ENCODE measurements at places on chromosomes 12 and 14.
A peak's percentile ranks its signal among the peaks of the same experiment; 100 is the strongest.

DNA sequence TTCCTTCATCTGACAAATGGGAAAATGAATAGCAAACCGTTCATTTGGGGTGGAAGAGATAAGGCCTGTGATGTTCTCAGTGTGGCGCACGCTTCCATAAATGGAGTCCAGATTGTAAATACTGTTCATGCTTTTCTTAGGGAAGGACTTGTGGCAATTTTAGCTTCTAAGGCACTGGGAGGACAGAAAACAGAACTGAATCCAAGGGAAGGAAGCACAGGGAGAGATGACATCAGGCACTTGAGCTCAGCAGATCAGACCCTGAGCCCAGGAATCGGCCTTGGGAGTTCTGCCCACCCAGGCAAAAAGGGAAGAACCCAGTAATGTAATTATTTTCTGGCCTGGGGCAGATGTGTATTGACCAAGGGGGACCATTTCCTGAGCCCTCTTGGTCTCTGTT, 7.2 kb upstream of the SH2B3 start:
- DNase-seq = no peak

DNA sequence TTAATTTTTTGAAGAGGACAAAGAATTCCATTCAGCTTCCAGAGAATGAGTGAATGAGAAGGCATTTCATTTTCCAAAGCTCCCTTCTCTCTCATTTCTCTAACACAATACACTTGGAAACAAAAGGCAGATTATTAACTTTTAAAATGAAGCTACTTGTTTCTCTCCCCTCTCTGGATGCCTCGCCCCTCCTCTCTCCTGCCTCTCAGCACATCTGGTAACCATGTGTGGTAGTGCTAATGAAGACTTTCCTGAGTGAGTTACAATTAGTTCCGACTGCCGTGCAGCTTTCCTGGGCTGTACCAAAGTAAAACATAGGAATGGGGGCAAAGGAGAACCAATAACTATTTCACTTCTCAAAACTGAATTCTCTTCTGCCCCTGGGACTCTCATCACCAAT, 84.7 kb upstream of the SOX5 start:
- DNase-seq = no peak

GRCh38 chr12:21221072-21221471, 90.1 kb downstream of the SLCO1B1 start:
- no peak for DNase-seq

DNA sequence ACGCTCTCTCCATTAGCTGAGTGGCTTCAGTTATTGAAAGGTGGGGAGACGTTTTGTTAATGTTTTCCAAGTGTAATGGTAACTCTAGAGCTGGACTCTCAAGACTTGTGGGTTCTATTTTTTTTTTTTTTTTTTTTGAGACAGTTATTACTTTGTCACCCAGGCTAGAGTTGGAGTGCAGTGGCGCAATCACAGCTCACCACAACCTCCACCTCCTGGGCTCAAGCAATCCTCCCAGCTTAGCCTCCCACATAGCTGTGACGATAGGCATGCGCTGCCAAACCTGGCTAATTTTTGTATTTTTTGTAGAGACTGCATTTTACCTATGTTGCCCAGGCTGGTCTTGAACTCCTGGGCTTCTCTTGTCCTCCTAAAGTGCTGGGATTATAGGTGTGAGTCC, 26.2 kb downstream of the ATF1 start:
- DNase-seq = no peak

DNA sequence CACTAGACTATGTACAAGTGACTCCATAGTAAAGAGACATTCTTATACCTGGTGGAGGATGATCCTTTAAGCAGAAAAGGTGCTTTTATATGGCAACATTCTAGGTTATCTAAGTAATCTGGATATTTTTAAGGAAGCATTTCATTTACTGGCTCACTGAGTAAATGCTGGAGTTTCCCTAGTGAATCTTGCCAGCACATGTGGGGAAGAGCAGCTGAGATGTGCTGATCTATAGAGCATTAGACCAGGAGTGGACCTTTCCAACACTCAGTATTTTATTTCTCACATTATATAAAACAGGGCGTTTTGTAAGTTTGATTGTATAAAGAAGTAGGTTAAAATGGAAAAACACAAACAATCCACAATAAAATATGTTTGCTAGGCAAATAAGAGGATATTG, 478.5 kb downstream of the ATP23 start:
- DNase-seq = no peak

DNA sequence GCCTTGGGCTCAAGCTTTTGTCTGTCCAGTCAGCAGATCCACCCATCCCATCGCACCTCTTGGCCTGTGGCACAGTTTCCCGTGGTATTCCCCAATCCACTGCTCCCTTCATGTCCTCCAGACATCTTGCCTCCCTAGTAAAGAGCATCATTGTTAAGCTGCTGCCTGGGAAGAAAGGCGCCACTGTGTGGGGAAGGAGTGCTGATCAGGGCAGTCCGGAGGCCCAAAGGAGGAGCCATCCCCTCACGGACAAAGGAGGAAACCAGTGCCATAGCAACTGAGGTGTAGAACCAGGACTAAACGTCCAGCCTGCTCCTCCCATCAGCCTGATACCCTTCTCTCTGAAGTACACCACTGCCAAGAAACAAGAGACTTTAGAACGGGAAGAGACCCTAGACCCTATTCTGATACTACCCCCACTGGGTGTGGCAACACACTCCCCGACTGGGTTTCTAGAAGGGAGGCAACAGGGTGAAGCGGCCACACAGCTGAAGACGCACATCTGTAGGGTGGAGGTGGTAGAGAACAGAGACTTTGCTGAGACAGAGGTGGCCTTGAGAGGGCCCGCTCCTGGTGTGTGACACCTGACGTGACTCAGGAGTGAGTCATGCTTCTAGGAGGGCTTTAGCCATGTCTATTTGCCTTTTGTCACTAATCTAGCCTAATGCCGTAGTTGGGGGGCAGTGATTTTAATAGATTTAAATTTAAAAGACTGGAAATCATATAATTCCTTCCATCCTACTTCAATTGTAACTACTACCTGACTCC, 185.0 kb downstream of the DPF3 start:
- DNase-seq = no peak

- no peak for DNase-seq
Observed at GRCh38 chr14:85223667-85224066, 306.3 kb upstream of the FLRT2 start.

DNA sequence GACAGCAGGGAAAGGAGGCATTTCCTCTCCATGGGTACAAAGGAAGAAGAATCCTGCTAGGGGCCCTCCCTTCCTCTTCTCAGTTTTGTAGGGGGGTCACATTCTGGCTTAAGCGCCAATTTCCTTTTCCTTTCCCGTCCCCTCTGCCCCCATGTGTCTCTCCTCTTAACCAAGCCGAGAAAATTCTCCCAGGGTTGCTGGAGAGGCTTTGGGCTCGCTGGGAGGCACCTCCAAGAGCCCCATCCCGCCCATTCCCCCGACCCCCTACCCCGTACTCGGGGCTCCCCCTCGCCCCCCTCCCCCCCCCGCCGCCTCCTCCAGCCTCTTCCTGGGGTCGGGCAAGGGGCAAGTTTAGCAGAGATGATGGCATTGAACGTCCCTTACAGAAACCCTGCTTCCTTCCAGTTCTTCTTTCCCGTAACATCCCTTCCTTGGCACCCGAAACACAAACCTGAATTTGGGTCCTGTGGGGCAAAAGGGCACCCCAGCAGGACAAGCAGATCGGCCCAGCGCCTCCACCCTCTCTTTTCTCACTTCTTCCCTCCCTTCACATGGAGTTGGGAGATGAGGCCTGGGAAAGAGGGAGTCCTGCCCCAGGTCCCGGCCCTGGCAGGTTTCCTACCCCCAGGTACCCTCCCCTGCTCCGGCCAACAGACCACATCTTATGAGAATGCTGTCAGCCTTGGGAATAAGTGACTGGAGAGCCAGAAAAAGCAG, 13.7 kb downstream of the PLEKHG6 start:
- no peak for DNase-seq

- DNase-seq = no peak
Observed at GRCh38 chr12:32155041-32155440, 48.4 kb downstream of the BICD1 start.

DNA sequence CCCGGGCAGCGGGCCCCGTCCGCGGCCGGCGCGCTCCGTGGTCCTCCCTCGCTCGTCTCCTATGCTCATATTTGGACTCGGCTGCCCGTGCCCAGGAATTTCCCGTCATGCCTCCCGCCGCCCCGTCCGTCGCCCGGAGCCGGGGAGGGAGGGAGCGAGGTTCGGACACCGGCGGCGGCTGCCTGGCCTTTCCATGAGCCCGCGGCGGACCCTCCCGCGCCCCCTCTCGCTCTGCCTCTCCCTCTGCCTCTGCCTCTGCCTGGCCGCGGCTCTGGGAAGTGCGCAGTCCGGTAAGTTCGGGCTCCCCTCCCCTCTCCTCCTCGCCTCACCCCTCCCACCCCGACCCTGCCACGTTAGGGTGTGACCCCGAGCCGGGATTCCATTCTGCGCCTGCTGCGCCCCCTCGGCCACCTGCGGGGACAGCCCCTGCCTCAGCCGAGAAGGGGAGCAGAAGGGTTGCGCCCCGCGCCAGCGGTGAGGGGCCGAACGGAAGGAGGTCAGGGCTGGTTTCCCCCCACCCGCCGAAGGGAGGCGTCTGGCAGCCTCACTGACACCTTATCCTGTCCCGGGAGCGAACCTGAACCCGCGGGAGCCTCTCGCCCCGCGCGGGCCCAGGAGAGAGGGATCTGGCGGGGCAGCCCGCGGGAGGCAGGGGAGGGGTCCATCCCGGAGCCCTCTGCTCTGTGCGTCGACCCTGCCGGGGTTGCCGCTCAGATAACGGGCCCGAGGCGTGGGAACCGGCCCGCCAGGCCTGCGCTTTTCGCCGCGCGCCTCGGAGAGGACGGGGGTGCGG, at the start of gene MSRB3:
TSS of gene MSRB3 (plus strand) at position 108 of the 793 bp plus-strand sequence. CDS start 29,897 bp downstream, outside the sequence.
- peak; percentile 84 for DNase-seq

DNA sequence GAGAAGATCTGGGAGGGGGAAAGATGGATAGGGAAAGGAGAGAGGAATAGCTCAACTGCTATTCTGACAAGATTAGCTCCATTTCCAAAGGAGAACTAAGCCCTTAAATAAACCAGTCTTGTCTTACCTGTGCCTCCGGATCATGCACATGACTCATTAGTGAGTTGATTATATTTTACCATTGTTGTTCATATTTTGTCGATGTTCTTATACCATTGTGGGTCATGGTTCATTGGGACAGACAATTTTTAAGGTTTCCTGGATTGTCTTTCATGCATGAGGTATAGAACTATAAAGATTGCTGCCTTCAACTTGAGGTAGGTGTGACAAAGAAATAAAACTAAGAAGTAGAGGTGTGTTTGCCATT, 243.0 kb upstream of the ATP2B1 start:
- DNase-seq = no peak

DNA sequence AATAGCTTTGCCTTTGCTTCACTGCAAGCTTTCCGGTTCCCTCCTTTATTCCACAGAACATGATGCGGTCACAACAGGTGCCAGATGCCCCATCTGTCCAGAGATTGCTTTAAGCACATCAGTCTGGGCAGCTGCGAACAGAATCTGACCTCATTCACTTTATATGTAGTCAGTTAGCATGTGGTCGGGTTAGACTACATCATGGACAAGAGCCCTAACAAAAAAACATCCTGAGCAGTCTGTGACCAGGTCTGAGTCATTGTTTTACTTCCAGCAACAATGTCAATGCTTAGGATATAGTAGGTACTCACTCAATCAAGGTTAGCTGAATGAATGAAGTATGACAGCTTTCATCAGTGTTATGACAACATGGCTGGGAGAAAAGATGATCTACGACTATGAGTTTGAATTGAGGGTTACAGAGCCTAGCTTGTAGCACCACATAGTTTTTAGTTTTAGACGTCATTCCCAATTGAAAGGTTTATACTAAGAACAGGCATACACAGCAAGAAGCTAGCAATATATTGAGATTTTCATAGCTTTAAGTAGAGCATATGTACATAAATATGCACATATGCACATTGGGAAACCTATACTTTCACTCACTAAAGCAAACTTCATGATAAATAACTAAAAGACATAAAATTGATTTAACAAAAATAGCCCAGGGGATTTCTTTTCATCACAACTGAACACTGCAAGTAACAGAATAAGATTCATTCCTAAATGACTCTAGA, 64.2 kb upstream of the TMCC3 start:
- no peak for DNase-seq

DNA sequence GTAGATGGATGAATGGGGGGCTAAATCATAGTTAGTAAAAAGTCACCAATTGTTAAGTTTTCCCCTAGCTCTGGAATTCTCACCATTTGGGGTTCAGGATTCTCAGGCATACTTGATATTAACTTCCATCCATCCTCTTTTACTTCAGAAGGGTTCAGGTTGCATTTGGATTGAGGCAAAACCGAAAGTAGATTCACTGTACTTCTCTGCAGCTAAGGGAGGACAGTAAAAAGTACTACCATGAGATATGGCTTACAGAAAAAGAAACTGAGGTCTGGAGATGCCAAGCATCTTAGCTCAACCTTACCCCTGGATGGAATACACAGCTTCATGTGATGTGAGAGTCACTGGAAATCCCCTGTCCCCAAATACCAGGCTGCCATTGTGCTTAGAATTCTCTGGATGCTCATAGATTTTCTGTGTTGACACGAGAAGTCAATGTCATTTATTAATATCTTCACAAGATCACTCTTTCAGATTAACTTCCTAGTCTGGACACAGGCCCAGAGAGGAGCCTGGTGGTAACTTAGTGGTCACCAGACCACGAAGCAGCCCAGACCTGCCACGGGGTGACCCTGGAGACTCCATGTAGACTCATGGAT, 87.1 kb downstream of the SSPN start:
- no peak for DNase-seq

- peak; percentile 74 for DNase-seq
Observed at GRCh38 chr14:104436047-104436591, 143.4 kb upstream of the C14orf180 start.

- DNase-seq = no peak
Observed at GRCh38 chr12:66063916-66064315, 66.6 kb downstream of the LLPH start.

GRCh38 chr14:68943107-68943506, 36.0 kb downstream of the ACTN1 start:
- no peak for DNase-seq

DNA sequence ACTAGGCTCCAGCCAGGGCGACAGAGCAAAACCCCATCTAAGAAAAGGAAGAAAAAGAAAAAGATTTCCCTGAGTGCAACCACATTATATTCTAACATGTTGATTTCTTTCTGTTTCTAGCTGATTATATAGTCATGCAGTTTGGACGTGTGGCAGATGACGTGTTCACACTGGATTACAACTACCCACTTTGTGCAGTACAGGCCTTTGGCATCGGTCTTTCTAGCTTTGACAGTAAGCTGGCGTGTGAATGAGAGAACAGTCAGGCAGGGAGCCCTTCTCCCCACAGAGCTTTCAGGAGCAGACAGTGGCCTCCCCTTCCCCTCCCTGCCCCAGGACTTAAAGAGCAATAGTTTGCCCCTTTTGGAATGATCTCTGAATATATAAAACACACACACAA, 20.0 kb upstream of the TEAD4 start:
- DNase-seq = no peak

DNA sequence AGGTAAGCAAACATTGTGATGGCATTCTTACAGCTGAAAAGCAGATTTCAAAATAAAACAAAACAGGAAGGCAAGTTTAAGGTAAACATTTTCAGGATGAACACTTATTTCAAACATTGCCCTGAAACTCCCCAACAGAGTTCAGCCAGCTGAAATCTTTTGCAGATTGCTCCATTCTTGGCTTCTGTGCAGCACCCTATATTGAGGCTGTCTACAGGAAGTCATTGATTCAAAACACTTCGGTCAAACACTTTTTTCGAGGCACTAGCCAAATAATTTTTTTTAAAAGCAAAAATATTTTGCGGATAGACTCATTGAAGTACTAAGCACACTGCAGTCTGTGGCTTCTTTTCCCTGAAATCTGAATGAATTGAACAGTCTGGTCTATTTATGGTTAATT, 318.1 kb upstream of the PDE3A start:
- DNase-seq = no peak

- DNase-seq = no peak
Observed at GRCh38 chr12:131939007-131939406, 9.9 kb downstream of the PUS1 start.

GRCh38 chr12:77003246-77003645, 62.1 kb downstream of the E2F7 start:
- no peak for DNase-seq

Data from left forelimb (tissue), 1 donor.